AG09309 (cell line): ENCODE measurements at places on chromosomes 6 and 20.

GRCh38 chr6:151018046-151018445 is 152.5 kb downstream of the MTHFD1L start:
- DNase-seq, result no peak

DNA sequence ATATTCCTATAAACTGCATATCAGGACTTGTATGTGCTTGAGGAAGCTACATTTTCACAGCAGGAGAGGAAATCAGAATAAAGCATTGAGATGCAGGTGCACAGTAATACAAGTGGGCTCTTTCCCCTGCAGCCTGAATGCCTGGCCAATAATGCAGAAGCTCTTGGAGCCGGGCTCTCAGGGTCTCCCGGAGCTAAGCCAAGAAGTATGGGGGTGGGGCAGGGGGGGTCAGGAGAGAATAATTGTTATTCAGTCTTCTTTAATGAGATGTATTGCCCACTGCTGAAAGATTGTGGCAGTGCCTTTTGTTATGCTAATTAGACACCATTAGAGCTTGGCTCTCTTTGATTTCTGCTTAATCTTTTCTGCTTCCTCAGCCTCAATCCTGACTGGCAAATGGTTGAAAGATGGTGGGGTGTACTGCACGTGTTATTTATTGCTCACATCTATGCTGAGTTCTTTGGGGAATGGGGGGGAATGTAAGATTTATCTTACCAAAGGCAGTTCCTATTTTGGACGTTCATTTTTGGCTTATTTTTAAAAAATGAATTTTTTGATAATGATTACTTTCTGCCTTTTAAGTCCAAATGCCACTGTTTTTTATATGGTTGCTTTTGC is 407.6 kb upstream of the SOX4 start:
- no peak for DNase-seq

- no peak for DNase-seq
Observed at GRCh38 chr20:62927128-62927705, 912 bp upstream of the DIDO1 start.

- no peak for DNase-seq
Observed at GRCh38 chr20:41213150-41213820, 75.9 kb downstream of the PLCG1 start.

GRCh38 chr6:31764198-31764597 is 1.7 kb downstream of the SAPCD1 start:
- DNase-seq, result no peak

GRCh38 chr6:43368259-43369160 is 937 bp downstream of the ZNF318 start:
- no peak for DNase-seq

- DNase-seq, result no peak
Observed at GRCh38 chr6:79781916-79782315, 150.8 kb downstream of the SH3BGRL2 start.

DNA sequence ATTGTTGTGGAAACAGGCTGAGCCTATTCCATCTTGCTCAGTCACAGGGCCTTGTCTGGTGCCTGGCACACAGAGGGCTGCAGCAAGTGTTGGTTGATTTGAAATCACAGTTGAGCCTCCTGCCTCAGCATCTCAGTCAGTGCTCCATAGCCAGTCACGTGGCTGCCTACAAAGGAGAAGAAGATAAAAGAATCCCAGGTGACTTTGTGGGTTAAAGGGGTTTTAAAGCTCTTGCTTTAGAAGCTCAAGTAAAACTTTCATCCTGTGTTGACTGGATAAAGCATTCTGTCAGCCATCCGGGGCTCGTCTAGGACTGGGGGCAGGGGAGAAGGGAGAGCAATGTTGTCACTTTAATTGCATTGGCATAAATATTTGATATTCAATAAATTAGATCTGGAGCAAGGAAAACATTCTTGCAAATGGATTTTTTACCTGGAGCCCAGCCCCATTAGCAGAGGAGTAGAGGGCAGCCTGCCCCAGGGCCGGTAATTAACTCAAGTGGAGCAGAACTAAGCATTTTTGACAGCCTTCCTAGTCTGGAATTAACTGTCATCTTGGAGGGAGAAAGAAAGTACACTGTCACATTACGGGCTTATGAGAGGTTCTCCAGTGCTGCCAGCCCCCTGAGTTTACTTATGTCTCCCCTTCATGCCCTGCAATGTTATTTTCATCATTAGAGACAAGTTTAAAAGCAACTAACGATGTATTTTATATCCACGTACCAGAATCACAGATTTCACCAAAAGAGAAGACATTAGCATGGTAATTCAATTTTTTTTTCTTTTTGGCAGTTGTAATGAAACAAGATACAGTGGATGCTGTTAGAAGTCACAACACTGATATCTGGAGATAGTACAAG is 71.7 kb upstream of the GTSF1L start:
- no peak for DNase-seq

GRCh38 chr20:5835871-5836270 is 85.7 kb downstream of the SHLD1 start:
- DNase-seq, result no peak

- DNase-seq, result no peak
Observed at GRCh38 chr6:68654134-68654533, 19.1 kb downstream of the ADGRB3 start.

GRCh38 chr20:45322952-45323383 is 14.9 kb upstream of the MATN4 start:
- no peak for DNase-seq

- DNase-seq, result no peak
Observed at GRCh38 chr20:8227293-8227692, 95.2 kb downstream of the PLCB1 start.

- DNase-seq, result peak; percentile 52
Observed at GRCh38 chr20:48051794-48052474, 266.7 kb upstream of the SULF2 start.

- no peak for DNase-seq
Observed at GRCh38 chr20:5806457-5807263, 56.5 kb downstream of the SHLD1 start.
